ENCODE measurements at places on chromosomes 5 and 9.

DNA sequence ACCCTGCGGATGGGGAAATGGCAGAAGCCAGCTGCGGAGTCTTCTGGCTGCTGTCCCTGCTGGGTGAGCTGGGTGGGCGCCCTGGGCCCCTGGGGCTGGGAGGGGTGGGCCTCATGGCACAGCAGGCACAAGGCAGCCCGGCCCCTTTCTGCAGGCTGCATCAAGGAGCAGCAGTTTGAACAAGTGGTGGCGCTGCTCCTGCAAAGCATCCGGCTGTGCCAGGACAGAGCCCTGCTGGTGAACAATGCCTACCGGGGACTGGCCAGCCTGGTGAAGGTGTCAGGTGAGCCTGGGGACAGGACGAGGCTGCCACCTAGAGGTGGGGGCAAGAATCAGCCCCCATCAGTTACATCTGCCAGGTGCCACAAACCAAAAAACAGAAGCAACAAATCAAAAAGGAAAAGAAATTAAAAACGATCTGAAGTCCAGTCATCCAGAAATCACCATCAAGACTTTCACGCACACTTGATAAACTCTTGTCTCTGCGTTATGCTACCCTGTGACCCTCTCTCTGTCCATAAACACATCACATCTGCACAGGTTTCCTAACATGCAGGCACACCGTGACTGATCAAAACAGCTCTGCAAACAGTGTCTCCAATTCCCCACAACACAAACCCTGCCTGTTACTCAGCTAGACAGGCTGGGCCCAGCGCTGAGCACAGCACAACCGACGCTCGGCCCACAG is 13.9 kb downstream of the REXO4 start:
- DNase-seq = peak; percentile 28

DNA sequence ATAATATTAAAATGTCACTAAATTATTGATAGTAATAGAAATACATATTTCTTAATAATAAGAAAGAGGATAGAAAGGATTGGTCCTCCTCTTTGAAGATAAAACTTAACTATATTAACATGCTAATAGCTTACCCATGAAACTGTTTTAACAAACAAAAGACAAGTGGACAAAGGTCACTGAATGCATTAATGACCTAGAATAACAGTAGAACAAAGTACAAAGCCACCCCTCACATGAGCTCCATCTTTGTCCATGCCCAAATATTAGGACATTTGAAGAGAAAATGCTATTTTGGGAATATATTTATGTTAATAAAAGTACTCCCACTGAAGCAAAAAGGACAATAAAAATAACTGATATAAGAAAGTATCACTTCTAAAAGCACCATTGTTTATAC is 34.1 kb upstream of the SLC22A5 start:
- no peak for DNase-seq

DNA sequence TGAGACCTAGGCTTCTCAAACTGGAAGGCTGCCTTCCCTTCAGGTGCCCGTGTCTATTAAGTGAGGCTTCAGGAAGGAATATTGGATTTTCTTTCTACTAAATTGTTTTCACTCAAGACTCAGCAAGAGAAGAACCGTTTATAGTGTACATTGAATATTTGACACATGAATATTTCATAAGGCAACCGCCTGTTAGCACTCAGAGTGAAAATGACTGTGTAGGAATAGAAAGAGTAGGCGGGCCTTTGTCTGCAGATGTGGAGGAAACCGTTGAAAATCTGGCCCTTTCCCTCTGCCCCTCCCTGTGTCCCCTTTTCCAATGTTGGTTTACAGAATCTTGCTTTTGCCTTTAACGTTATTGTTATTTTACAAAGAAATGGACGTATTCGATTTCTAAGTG is 6.2 kb downstream of the SAP30L start:
- no peak for DNase-seq

DNA sequence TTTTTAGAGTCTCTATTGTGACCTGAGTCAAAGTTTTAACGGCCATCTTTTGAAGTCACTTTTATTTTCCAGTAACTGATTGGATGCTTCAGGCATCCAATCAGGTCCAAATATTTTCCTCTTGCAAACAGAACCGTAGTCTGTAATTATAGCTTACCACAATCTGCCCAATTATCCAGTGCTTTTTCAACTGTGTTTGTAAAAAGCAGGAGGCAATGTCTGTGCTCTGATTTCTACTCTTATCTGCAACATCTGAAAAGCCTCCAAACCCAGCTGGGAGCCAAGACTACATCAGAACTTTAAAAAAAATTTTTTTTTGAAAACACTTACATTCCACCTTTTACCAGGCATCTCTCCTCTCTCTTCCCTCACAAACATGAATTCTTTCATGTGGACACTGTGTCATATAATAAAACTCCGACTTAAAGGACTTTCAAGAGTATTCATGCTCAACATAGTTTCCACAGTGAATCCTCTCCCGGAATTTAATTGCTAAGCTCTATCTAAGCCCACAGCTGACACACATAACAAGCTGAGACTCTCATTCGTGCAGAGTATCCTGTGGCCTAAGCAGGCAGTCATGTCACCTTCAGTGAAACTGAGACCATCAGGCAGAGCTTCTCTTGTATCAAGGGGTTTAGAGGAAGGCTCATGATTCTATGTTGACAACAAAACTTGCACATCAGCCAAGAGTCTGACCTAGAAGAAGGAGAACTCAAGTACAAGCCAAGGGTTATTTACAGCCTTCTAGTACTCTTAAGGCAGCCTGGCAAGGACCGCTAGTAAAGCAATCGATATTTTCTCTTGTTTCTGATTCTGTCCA is 272.7 kb downstream of the TLE1 start:
- no peak for DNase-seq

DNA sequence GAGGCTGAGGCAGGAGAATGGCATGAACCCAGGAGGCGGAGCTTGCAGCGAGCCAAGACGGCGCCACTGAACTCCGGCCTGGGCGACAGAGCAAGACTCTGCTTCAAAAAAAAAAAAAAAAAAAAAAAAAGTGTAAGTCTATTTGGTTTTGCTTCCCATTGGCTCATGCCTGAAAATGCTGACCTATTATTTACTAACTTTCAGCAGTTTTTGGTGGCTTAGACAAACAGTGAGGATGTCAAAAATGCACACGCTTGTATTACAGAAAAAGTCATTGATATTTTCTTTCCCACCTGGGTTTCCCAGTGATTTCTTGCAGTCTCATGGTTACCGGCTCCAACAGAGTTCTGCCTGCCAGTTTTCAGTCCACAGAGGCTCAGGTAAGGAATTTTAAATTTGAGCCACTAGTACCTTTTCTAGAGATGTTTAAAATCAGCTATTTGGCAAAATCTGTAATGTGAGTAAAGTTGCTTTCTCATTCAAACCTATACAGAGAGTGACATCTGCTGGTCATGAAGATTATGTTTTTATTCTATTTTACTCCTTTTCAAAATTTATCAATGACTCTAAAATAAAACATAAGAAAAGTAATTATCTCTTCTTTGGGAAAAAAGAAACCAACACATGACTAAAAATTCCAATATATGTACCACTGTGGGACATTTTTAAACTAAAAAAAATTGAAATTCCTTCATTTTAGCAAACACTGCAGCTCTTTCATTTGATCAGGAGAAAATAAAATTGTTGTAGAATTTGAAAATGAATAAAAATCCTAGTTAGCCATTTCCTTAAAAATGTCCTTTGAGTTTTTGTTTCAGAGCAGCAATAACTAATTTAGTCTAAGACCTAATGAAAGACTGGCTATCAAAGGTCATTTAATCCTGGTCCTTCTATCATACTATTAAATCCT is 8.8 kb downstream of the FAM200C start:
- no peak for DNase-seq

GRCh38 chr9:2087500-2088313 is 72.6 kb downstream of the SMARCA2 start:
- no peak for DNase-seq

- DNase-seq = no peak
Observed at GRCh38 chr5:35857606-35858205, 1.0 kb downstream of the IL7R start.

GRCh38 chr5:2732850-2733249 is 18.6 kb downstream of the IRX2 start:
- DNase-seq = no peak

GRCh38 chr9:106701611-106702010 is 161.4 kb upstream of the ZNF462 start:
- no peak for DNase-seq

GRCh38 chr5:36057386-36057785 is 9.3 kb downstream of the UGT3A2 start:
- no peak for DNase-seq

DNA sequence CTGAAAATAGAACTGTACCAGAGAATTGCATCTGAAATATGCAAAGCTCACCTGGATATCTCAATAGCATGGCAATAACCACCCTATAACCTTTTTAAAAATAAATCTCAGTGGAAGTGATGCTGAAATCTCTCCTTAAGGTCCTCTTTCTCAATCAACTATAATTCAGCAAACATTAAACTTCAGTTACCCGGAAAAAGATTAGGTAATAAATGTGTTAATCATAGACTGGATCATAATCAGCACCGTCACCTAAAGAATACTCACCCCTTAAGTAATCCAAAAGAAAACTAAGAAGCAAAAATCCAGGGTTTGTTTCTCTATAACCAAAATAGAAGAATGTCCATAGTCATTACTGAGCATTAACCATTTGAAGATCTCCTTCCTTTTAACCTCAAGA is 44.3 kb upstream of the DENND4C start:
- no peak for DNase-seq

GRCh38 chr9:92438900-92439526 is 14.7 kb upstream of the OMD start:
- DNase-seq = no peak

- no peak for DNase-seq
Observed at GRCh38 chr5:149172709-149173505, 31.6 kb downstream of the ABLIM3 start.

DNA sequence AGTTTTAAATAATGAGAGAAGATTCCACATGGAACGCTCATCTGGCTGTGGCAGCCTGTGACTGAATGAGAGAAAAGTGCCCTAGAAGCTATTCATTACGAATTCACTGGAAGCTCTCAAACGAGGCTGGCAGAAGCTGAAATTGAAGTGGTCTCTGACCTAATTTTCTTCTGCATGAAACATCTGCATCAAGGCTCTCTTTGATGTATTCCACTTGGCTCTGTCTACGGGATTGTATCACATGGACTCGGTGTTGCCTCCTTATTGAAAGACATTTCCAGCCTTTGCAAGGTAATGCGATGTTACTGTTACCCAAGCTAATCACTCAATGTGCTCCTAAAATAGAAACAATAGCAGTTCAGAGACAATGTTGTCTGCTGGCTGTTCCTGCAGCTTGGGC is 246.9 kb upstream of the ZNF462 start:
- DNase-seq = no peak

- DNase-seq = no peak
Observed at GRCh38 chr9:4292781-4293180, 7.1 kb downstream of the GLIS3 start.

- DNase-seq = no peak
Observed at GRCh38 chr5:142685418-142686209, at the start of gene FGF1. FGF1 (minus strand) TSS chr5:142686090; CDS start chr5:142614127, 71,963 bp downstream.

- no peak for DNase-seq
Observed at GRCh38 chr9:130319300-130319699, 53.7 kb downstream of the HMCN2 start.

- DNase-seq = no peak
Observed at GRCh38 chr9:87793292-87793691, 67.4 kb downstream of the CTSL start.

GRCh38 chr9:36136272-36136893 is at the start of gene GLIPR2:
GLIPR2 (plus strand) TSS chr9:36136733; CDS start chr9:36136779, 46 bp downstream.
- DNase-seq = peak; percentile 69

GRCh38 chr5:159564031-159564430 is 233.7 kb upstream of the IL12B start:
- DNase-seq = no peak

GRCh38 chr5:58871648-58872242 is 288.9 kb downstream of the RAB3C start:
- no peak for DNase-seq

GRCh38 chr5:133732536-133732935 is 120.2 kb upstream of the FSTL4 start:
- DNase-seq = no peak

Measured in stimulated activated CD8-positive, alpha-beta memory T cell treated with anti-CD3 and anti-CD28 coated beads, Interleukin-15, amount 100 ng/mL, for 48 hours (primary cell).